ENCODE measurements at places on chromosomes 12 and 14.

- DNase-seq: no peak
Measured at GRCh38 chr12:5396541-5396940, 35.4 kb upstream of the NTF3 start.

- DNase-seq: no peak
Measured at GRCh38 chr14:97023871-97024270, 226.7 kb downstream of the VRK1 start.

GRCh38 chr12:33988913-33989312 is 33.4 kb upstream of the ALG10 start:
- DNase-seq: no peak

DNA sequence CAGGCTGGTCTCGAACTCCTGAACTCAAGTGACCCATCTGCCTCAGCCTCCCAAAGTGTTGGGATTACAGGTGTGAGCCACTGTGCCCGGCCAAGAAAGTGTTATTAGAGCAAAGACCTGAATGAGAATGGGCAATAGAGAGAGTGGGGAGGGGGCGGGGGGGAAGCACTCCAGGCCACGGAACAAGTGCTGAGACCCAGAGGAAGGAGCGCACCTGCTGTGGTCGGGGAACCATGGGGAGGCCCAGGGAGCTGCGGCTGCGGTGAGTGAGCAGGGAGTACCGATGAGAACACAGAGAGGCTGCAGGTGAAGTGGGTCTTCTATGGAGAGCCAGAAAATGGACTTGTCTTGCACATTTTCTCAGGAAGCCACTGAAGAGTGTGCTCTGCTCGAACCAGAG is 10.8 kb downstream of the SMIM41 start:
- no peak for DNase-seq

DNA sequence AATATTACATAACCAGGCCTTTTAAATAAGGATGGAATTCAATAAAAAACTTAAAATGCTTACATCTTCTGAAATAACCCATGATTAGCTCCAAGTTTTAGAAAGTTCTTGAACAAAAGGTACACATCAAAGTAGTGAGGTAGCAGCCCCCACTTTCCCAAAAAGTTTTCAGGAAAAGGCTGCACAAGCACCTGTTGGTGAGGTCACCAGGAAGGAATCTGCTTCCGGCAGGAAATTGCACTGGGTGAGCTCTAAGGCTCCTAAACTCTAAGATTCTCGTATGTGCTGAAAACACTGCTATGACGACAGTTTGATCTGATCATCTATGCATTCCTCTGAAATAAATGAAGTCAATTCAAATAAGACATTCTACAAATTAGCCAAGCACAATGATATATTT is 34.3 kb upstream of the TTC7B start:
- DNase-seq: no peak

DNA sequence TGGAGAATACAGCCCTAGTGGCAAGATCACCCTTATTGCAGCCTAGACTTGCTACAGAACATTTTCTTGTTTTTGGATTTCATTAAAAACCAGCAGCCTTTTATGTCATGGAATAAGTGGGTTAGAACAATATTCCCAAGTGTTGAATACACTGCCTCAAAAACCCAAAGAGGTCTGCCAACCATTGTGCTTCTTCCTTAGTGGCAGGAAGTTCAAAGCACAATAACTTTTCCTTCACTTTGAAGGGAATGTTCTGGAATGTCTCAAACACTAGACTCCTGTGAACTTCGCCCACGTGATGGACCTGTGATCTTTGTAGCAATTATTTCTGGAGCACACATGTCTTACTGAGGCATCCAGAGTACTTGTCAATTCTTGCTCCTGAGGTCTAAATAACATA is 8.5 kb downstream of the SLC17A8 start:
- no peak for DNase-seq

- DNase-seq: no peak
Measured at GRCh38 chr12:114194956-114195355, 211.0 kb downstream of the TBX5 start.

- no peak for DNase-seq
Measured at GRCh38 chr14:87094913-87095312, 898.1 kb downstream of the GALC start.

DNA sequence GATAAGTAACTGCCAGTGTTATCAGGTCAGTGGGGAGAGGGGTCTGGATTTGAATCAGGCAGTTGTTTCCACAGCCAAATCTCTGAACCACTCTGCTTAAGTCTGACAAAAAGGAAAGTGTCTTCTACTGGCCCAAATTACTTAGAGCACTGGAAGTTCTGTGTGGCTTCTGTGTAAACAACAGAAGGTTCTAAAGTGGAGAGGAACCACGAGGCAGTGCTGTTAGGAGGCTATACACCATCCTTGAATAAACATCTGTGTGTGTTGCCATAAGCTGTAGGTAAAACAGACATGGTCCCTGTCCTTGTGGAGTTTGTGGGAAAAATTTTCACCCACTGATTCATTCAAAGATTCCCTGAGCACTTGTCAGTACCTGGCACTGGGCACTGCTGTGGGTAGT is 50.0 kb downstream of the GALNT4 start:
- DNase-seq: no peak

- no peak for DNase-seq
Measured at GRCh38 chr12:126915309-126915708, 1351.7 kb upstream of the TMEM132C start.

DNA sequence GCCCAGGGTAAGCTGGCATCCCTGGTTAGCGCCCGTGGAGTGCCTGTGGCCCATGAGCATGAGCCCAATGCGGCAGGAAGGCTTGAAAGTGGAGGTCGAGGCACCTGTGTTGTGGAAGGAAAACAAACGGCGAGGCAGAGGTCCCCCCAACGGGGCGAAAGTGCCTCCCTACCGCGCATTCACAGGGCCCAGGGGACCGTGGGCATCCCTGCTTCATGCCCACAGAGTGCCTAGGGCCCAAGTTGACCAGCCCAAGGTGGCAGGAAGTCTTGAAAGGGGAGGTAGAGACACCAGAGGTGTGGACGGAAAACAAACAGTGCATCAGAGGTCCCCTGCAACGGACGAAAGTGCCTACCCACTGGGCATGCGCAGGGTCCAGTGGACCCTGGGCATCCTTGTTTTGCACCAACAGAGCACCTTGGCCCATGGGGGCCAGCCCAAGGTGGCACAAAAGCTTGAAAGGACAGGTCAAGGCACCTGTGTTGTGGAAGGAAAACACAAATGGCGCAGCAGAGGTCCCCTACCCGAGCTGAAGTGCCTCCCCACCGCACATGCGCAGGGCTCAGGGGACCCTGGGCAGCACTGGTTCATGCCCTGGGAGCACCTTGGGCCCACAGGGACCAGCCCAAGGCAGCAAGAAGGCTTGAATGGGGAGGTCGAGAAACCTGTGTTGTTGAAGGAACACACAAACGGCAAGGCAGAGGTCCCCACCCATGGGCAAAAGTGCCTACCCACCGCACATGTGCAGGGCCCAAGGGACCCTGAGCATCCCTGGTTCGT is 377.5 kb downstream of the ALG10 start:
- no peak for DNase-seq

GRCh38 chr12:18421867-18422266 is 160.5 kb downstream of the PIK3C2G start:
- no peak for DNase-seq

DNA sequence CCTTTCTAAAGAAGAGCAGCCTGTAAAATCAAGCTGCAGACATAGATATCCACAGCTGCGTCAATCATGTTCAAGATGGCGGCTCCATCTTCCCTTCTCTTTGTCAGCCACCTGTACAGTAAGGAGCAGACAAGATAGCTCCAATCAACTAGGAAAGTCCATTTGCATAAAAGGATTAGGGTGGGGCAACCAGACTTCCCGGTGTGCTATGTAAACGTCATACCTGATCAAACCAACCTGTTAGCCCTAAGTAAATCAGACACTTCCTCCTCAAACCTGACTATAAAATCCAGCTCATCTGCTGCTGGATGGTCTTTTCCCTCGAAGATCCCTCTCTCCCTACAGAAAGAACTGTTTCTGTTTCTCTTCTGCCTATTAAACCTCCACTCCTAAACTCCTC is 60.1 kb downstream of the BCAT1 start:
- DNase-seq: no peak

DNA sequence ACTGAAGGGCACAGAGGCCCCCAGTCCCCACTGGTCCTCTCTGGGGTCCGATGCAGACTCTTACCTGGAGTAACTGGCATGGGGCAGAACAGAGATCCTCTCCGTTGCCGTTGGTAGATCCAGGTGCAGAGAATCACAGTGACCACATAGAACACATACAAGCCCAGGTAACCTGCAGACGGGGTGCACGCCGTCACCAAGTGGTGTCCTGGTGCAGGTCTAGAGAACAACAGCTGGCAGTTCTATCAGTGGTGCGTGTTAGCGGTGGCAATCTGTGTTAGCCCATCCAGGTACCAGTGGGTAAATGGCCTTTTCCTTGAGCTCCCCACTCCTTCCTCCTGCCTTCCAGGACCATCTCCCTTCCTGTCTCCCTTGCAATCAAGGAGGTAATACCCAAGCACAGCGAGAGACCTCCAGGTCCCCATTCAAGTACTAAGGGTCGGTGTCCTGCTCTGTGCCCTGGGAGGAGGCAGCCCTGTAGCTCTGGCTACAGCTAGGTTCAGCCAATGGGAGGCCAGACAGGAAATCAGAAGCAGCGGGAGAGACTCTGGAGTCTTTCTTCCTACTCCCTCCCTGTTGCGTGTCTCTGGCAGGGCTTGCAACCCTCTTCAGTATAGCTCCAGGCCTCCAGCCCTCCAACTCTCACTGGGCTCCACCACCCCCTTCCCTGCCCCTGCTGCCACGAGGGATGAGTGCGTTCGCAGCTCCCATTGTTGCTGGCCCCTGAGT is 15.8 kb downstream of the SLC8B1 start:
- DNase-seq: no peak

DNA sequence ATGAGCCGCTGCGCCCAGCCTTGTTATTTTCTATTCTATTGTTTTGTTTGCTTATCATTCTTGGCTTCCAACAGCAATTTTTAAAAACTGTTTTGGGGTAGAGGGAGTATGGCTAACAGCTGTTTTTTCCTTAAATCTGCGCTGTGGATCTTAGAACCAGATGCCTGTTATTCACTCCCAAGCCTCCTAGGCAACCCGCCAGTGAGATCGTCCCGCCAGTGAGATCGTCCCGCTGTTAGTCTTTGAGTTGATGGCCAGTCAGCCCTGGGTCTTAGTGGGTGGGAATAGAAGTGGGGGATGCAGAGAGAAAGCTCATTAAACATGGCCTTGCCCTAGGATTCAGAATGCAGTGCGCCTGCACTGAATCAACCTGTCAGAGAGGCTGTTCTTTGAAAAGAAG is 67.3 kb upstream of the BICD1 start:
- no peak for DNase-seq

DNA sequence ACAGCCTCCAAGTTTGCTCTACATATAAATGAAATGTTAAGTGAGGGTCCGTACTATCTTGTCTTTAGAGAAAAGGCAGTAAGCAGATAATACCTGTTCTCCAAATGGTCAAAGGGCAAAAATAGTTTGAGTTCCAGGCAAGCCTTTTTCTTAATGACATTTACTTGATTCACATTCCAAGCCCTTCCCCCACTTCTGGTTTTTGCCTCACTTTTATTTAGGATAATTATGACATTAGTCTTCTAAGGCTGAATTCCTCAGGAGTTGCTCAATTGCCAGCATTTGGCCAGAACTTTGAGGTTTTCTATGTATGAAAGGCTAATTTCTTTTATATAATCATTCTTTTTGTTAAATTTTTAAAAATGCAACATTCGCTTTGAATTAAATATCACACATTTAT is 62.5 kb upstream of the DUSP6 start:
- DNase-seq: no peak

DNA sequence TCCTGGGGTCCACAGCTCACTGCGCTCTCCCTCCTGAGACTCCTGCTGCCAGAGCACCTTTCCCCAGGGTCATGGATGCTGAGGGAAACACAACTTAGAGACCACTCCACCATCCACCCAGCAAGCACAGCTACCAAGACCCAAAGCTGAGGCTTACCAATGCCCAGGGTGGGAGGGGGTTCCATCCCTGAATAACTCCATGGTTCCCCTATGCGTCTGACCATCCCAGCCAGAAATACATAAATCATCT is 36.3 kb downstream of the DAD1 start:
- no peak for DNase-seq

DNA sequence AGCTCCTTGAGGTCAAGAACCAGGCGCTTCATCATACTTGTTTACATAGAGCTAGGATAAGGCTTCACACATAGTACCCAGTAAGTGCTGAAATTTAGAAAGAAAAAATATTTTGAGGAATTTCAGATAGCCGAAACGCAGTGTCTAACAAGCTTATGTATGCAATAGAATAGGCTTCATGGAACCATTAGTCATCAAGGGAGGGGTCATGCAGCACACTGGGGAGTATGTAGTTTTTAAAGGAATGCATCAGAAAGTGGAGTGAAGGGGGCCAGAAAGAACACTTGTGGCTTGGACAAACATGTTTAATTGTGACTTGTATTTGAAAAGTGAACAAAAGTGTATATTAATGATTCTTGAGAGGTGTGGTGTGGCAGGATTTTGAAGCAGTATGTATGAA is 38.1 kb downstream of the DBX2 start:
- no peak for DNase-seq

DNA sequence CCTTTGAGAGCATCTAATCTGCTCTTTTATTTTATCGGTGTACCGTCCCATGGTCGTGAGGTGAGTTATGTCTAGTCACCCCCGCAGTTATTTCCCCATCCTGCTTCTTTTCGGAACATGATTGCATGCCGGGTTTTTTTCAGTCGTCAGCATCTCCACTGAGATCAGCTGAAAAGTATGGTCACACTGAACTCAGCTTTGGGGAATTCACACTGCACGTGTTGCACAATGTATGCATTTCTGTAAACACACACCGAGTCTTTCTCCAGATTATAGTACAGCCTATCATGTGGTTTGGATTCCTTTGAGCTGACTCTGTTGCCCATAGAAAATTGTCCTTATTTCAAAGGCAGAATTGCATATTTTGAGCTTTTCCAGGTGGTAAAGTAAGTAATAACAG is 24.6 kb downstream of the PLXNC1 start:
- DNase-seq: no peak

GRCh38 chr12:101743242-101743641 is 4.0 kb upstream of the SYCP3 start:
- no peak for DNase-seq

DNA sequence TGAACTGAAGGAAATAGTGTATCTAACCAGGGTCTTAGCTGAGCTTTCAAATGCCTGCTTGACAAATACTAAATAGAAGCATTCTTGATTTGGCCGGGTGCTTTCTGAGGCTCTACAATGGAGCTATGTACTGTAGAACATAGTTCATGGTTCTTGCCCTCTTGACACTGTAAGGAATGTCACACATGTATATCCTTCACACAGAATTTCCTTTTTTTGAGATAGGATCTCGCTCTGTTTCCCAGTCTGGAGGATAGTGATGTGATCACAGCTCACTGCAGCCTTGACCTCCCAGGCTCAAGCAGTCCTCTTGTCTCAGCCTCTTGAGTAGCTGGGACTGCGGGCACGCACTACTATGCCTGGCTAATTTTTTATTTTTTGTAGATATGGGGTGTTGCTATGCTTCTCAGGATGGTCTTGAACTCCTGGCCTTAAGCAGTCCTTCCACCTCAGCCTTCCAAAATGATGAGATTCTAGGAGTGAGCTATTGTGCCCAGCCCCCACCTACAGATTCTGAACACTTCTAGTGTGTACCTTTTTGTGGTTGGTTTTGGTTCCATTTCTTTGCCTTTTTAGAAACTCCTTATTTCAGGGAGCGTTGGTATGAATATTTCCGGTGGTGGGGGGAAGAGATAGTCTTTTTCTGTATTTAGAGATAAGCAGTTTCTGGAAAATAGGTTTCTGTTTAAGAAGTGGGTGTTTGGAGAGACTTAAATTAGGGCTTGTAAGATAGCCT is 4.2 kb downstream of the MLXIP start:
- DNase-seq: no peak
